ENCODE measurements at places on chromosomes 3 and 15.

- H3K27me3 ChIP-seq, result no peaks in the 10 kb centered on the region
- H3K36me3 ChIP-seq, result no peaks in the 10 kb centered on the region
- DNase-seq, result no peak
- H3K4me1 ChIP-seq, result peaks cover under 1% of the 10 kb centered on the region
- H3K27ac ChIP-seq, result no peak overlapping the region
Measured at GRCh38 chr3:20060974-20061685, 20.9 kb downstream of the KAT2B start.

DNA sequence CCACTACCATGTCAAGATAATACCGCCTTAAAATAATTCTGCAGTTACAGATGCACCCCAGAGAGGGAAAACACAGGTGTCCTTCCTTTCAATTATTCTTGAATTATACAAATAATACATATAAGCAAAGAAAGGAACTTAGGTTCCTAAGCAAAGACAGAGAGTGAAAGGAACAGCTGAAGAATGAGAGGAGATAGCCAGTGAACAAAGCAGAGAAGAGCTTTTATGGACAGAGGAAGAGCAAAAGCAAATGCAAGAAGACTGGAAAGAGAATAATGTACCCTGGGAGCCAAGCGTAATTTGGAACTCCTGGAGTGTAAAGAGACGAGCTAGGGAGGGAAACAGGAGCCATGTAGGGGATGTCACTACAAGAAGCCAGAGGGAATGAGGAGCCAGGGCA lies 21.7 kb downstream of the GPR176 start:
- H3K36me3 ChIP-seq, result no peaks in the 10 kb centered on the region
- DNase-seq, result no peak
- H3K4me3 ChIP-seq, result no peak overlapping the region
- no peaks in the 10 kb centered on the region for H3K4me1 ChIP-seq
- H3K27ac ChIP-seq, result no peak overlapping the region

- H3K4me3 ChIP-seq, result no peak overlapping the region
- H3K27me3 ChIP-seq, result no peaks in the 10 kb centered on the region
- no peak for DNase-seq
- H3K4me1 ChIP-seq, result no peaks in the 10 kb centered on the region
- no peaks in the 10 kb centered on the region for H3K36me3 ChIP-seq
- H3K27ac ChIP-seq, result no peak overlapping the region
Measured at GRCh38 chr3:12159227-12159601, 502 bp upstream of the TIMP4 start.

DNA sequence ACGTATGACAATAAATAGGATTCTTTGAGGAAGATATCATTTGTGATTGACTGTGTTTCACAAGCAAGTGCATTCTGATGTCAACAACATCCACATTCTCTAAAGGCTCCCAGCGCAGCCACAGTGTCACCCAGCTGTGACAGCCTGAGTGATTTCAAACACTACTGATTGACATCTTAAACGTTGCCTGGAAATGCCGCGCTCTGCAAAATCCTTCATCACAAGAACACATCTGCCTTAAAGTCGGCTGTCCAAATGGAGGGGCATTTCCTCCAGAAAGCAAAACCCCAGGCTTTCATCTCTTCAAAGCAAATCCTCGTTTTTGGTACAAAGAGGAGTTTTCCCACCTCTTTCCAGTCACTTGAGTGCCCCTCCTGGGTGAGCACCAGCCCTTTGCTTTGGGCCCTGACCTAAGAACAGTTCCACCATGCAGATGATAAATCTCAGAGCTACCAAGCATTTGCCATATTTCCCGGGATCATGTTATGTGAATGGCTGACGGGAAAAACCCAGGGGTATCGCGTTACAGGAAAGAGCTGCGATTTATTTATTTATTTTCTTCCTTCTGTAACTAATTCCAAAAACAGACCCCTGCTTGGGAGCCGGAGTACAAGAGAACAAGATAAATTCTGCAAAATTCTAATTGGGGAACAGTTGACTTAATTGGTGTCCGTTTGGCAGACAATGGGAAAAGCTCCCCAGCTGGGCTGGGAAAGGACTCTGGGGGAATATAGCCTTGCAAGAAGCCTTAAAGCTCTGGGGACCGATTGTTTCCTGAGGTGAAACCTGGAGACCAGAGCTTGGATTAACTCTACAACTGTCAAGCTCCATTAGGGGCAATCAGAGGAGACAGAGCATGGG lies 703.8 kb upstream of the NR2F2 start:
- no peak overlapping the region for H3K27ac ChIP-seq
- no peaks in the 10 kb centered on the region for H3K27me3 ChIP-seq
- no peaks in the 10 kb centered on the region for H3K36me3 ChIP-seq
- H3K4me1 ChIP-seq, result no peaks in the 10 kb centered on the region

GRCh38 chr15:69794645-69795469 lies 302.9 kb downstream of the TLE3 start:
- no peak overlapping the region for H3K4me3 ChIP-seq
- no peaks in the 10 kb centered on the region for H3K36me3 ChIP-seq
- no peak overlapping the region for H3K27ac ChIP-seq
- DNase-seq, result no peak
- no peaks in the 10 kb centered on the region for H3K27me3 ChIP-seq
